Activated CD8-positive, alpha-beta memory T cell treated with anti-CD3 and anti-CD28 coated beads for 1 hour (primary cell): ENCODE measurements at places on chromosomes 3 and 15.

DNA sequence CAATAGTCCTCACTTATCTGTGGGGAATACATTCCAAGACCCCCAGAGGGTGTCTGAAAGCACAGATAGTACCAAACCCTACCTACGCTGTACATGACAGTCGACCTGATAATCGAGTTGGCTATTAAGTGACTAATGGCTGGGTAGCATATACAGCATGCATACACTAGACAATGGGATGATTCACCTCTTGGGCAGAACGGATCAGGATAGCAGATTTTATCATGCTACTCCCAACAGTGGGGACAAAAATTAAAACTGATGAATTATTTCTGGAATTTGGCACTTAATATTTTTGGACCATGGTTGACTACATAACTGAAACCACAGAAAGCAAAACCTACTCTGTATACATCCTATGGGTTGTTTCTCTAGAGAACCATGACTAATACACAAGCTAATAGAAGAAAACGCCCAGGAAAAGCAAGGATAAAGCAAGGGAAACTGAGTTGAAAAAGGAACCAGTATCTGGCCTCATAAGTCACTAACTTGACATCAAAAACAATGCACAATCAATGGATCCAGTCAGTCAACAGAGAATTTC is 15.5 kb downstream of the ATG3 start:
- DNase-seq: no peak

- DNase-seq: no peak
These were observed 1332.8 kb downstream of the ZPLD1 start for GRCh38 chr3:103767635-103768034.

DNA sequence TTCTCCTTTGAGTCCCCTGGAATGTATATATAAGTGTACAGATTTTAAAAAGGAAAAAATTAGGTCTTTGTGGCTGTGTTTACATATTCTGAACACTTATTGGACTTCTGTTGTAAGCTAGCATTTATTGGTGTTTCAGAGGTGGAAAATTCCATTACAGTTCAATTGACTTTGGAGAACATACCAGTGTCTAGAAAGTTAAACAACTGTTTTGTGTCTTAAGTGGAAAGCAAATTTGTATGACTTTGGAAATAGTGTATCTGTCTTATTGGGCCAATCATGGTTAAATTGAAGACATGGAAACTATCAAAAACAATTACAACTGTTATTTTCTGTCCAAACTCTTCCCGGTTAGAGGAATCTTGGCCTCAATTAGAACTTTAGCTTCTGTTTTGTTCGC is 265.0 kb upstream of the C2CD4B start:
- no peak for DNase-seq

DNA sequence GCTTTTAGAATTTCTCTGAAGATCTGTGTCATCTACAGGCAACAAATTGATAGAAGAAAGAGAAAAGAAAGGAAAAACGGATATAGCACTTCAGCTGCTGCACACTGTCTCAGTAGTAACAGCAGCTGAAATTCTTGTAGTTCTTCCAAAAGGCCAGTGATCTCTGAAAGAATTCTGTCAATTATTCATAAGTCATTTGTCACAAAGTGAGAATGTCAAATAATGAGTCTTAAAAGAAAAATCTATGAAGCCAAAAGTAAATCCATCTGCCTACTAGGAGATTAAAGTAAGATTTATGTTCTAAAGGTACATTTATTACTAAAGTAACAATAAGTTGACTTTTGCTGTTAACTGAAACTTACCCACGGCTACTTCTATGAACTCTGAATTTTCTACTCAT is 24.6 kb downstream of the IFT80 start:
- no peak for DNase-seq

GRCh38 chr3:139281522-139282196 is 62.2 kb upstream of the MRPS22 start:
- no peak for DNase-seq

DNA sequence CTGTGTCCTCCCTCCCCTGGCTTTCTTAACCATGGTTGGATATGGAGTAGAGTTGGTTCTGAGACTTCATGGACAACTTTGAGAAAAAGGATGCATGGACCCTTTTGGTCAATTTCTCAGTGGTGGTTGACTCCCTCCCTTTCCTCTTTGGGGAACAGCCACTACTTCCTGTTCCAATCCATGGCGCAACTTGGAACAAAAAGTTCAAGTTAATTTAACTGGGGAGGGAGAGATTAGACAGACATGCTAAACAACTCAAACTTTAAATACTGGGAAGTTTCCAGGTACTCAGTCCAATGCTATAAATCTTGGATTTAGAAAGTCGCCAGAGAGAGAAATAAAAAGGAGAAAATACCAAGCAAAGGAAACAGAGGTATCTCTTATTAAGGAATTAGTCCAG is 202.2 kb downstream of the PDZRN3 start:
- DNase-seq: no peak

GRCh38 chr3:133899311-133899710 is 3.6 kb upstream of the RAB6B start:
- DNase-seq: no peak

- no peak for DNase-seq
These were observed 45.7 kb upstream of the SKOR1 start for GRCh38 chr15:67779549-67780111.

- no peak for DNase-seq
These were observed 10.8 kb upstream of the VPS33B start for GRCh38 chr15:91032919-91033803.

GRCh38 chr15:22951381-22952280 is 28.5 kb downstream of the CYFIP1 start:
- no peak for DNase-seq

- DNase-seq: no peak
These were observed 521.6 kb downstream of the EPHA3 start for GRCh38 chr3:89628856-89629670.

- DNase-seq: no peak
These were observed 251.1 kb upstream of the CMC1 start for GRCh38 chr3:27990324-27990723.

GRCh38 chr15:67135494-67135893 is 70.1 kb downstream of the SMAD3 start:
- DNase-seq: no peak

DNA sequence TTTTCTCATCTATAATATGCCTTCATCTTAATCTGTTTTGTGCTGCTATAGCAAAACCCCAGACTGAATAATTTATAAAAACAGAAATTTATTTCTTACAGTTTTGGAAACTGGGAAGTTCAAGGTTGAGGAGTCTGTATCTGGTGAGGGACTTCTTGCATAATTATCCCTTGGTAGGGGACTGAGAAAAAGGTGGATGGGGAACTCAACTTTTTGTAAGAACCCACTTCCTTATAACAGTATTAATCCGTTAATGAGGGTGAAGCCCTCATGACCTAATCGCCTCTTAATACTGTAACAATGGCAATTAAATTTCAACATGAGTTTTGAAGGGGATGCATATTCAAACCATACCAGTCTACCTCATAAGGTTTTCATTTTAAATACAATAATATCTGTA is 17.4 kb upstream of the MYH15 start:
- DNase-seq: no peak

- DNase-seq: no peak
These were observed 77.1 kb downstream of the IQSEC1 start for GRCh38 chr3:12996181-12996506.

DNA sequence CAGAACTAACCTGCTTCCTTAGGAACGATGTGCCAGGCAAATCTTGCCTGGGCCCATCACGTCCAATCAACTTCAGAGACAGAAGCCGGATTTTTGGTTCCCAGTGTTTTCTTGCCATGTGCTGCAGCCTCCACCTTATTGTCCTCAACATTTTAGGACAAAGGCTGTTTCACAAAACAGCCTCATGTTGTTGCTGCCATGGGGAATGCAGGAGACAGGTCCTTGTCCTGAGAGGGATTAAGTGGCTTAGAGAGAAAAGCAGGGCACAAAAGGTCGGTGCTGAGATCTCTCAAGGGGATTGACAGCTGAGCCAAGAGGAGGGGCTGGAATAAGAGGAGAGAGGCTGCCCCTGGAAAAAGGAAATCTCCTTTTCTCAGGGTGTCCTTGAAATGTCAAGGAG is 11.3 kb upstream of the NMNAT3 start:
- DNase-seq: no peak

GRCh38 chr3:39415983-39416382 is 9.5 kb downstream of the RPSA start:
- no peak for DNase-seq

GRCh38 chr15:40320931-40321371 is 2.5 kb upstream of the INAFM2 start:
- no peak for DNase-seq

DNA sequence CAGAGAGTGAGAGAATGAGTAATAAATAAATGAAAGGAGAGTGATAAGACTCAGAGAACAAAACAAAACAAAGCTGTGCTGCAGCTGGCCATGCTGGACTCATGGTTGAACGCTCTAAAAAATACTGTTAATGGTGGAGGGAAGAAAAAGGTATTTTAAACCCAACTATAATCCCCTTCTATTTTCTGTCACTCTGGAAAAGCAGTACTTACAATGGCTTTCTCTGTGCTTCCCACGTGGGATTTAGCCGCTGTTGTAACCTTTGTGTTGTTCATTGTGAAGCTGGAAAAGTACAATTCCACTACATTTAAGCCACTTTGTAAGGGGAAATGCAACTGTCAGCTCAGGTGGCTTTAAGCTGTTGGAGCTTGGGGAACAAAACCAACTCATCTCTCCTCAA is 917.7 kb downstream of the IGSF11 start:
- DNase-seq: no peak

DNA sequence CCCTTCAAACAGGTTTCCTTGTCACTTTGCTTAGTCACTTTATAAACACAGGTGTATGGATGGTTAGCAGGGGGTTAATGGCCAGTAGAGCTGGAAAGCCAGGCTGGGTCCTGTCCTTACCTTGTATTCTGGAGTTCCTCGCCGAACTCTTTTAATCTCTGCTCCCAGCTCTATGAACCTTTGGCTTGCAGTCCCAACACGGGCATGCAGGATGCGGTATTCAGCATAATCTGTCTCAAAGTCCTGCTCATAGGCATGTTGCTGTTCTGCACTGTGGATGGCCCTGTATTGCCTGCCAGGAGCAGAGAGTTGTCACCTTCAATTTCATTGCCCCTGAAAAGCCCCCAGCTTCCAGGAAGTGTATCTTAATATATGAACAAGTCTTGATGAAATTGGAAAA is 2.7 kb downstream of the ELL3 start:
- no peak for DNase-seq

GRCh38 chr3:148903022-148903442 is 37.9 kb downstream of the CPA3 start:
- no peak for DNase-seq

- DNase-seq: no peak
These were observed 238.3 kb upstream of the FEZF2 start for GRCh38 chr3:62611541-62612240.

GRCh38 chr15:67937153-67937761 is 97.4 kb upstream of the RNU6-1 start:
- no peak for DNase-seq

DNA sequence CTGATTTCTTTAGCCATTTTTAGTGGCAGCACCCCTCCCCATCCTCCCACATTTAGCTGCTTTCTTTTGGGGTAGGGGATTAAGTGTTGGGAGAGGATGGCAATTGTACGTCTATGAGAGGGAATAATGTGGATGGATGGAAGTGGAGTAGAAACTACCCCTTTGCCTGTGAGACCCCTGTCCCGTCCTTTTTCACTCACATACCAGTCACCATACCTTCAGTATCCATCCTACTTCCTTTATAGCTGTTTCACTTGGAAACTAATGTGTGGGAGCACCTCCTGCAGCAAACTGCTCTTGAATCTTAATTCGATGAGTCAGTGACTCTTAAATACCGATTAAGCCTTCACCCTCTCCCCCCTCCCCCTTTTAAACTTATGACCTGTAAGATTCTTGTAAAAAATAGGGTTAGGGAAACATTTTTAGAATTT is 730 bp downstream of the SPRED1 start:
- DNase-seq: no peak

GRCh38 chr3:44021651-44022594 is 219.8 kb upstream of the TOPAZ1 start:
- DNase-seq: no peak

DNA sequence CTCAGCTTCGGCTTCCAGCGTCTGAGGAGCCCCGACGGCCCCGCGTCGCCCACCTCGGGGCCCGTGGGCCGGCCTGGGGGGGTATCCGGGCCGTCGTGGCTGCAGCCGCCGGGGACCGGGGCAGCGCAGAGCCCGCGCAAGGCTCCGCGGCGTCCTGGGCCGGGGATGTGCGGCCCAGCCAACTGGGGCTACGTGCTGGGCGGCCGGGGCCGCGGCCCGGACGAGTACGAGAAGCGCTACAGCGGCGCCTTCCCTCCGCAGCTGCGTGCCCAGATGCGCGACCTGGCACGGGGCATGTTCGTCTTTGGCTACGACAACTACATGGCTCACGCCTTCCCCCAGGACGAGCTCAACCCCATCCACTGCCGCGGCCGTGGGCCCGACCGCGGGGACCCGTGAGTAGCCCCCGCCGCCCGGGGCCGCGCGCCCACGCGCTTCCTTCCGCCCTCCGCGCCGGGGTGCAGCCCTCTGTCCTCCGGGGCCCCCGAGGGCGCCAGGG is 462 bp downstream of the EDEM1 start:
- peak; percentile 39 for DNase-seq

- no peak for DNase-seq
These were observed 43.9 kb upstream of the GOLGA8J start for GRCh38 chr15:30038667-30039523.

- no peak for DNase-seq
These were observed 106.3 kb downstream of the ZBTB20 start for GRCh38 chr3:115040673-115041286.

- no peak for DNase-seq
These were observed 4.9 kb downstream of the EPB42 start for GRCh38 chr15:43215961-43216360.

GRCh38 chr3:52147804-52148203 is 6.4 kb downstream of the POC1A start:
- no peak for DNase-seq

DNA sequence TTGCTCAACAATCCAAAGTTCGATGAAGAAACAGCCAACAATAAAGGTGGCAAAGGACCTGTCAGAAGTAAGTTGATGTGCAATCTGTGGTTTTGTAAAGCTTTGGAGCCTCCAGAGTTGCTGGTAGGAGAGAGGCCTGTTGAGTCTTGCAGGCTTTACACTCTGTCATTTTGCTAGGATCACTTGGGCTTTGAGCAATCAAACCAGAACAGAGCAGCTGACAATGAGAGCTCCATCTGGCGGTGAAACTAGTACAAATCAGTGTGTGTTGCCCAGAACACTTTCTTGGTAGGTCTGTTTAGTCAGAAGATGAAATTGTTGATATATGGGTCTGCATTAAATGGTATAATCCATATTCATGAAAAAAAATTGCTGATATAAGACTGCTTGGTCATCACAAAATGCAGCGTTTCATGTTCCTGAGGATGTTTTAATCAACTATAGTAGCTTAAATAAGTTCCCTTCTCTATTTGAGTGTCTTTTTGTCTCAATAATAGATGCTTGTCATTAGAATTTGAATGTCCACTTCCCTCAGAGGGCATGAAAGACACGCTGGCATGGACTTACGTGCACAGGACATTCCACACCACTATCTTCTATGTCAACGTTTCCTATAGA is 25.7 kb downstream of the TMOD2 start:
- DNase-seq: peak; percentile 33
